Type B pancreatic cell (in vitro differentiated cells): ENCODE measurements at places on chromosomes 4 and X.

DNA sequence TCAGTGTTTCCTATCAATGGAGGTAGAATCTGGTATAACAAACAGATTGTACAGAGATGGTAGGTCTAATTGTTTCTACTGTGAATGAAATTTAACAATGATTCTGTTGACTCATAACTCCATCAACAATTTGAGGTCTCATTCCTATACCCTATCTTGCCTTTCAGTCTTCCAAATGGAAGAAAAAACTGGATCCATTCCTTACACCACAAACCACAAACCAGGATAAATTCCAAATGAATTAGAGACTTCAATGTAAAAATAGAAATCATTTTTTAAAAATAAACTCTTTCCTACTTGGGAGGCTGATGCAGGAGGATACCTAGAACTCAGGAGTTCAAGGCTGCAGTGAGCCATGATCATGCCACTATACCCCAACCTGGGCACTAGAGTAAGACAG lies 114.4 kb upstream of the WDR44 start:
- no peak for DNase-seq

- DNase-seq, result no peak
These were observed 251.7 kb downstream of the MAPK10 start for GRCh38 chr4:86108137-86108536.

DNA sequence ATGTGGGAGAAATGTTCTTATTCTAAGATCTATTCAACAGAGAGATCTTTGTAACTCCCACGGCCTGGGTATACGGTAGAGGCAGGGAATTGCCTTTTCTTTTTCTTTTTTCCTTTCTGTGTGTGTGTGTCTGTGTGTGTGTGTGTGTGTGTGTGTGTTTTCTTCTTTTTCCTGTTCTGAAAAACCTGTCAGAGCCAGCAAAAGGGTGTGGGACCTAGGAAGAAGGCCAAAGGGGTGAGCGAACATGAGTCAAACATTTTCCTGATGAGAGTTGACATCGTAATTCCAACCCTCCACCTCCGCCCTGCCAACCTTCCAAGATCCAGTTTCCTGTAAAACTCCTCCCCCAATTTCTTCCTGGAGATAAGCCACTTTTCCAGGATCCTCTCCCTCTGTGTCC lies 2.8 kb upstream of the CHIC2 start:
- no peak for DNase-seq

DNA sequence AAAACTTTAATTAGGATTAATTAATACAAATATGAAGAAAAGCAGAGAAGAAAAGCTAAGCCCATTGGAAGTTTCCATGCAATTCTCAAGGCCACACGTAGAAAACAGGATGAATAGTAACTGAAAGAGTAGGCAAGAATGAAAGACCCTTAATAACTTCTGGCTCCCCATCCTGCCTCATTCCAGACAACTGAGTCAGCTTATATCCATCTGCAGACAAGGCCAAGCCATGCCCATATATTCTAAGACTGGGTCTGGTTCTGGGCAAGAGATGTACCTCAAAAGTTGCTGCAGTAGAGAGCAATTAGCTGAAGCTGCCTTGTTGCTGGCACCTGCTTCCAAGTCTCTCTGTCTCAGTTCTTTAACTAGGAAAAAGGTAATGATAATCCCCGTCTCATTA lies 244.1 kb downstream of the GPC3 start:
- no peak for DNase-seq

DNA sequence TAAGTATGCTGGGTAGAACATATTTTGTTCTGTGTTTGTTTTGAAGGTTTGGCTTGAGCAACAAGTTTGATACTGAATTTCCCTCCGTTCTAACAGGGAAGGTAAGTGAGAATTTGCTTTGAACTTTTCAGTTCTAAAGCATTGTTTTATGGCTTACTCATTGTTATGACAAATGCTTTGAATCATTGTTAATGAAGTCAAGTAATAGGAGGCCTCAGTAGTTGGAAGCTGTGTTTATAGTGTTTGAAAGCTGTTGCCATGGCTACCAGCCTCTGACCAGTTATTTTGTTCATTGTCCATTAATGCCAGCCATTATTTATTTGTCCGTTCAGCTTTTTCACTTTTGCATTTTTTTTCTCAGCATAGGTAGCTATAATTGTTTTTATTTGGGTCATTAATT lies 14.4 kb downstream of the CHIC1 start:
- no peak for DNase-seq

- DNase-seq, result no peak
These were observed 64.2 kb upstream of the MSANTD1 start for GRCh38 chr4:3184725-3185124.

DNA sequence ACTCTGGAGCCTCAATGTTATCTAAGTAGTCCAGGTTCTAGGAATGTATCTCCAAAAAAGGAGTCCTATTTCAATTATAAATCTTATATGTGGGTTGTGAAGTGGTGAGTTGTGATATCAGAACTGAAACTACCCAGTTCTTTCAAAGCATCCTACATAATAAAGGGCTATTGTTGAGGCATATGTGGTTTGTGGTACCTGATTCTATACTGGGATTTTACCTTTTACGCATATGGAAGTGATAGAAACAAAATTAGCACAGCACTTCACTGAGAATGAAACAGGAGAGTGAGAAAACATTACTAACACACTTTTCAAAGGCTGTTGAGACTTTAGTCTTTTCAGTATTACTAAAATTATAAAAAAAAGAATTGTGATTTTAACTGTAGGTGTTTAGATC lies 417.7 kb upstream of the GALNT7 start:
- DNase-seq, result no peak

DNA sequence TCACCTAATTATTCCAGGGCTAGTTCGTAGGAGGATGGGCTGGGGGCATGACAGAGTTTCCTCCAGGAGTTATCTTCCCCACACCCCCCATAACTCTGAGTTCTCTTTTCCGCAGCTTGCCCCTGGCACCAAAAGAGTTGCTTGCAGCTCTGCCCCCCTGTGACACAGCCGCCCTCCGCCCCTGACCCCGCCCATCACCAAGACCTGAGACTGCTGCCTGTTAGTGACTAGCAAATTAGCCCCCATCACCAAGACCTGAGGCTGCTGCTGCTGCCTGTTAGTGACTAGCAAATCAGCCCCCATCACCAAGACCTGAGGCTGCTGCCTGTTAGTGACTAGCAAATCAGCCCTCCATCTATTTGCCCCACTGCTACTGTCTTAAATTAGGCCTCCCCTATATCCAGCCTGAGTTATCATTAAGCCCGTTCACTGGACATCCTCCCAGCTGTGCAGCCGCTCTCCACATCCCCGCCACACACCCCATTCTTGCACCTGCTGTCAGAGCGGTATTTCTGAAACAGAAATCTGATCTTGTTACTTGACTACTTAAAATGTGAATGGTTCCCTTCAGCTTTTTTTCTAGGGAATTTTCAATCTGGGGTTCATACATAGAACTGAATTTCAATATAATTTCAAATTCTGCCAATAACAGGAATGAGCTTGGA lies 1.5 kb upstream of the PAPSS1 start:
- DNase-seq, result no peak

- no peak for DNase-seq
These were observed 84.4 kb downstream of the PPARGC1A start for GRCh38 chr4:23805450-23805851.

DNA sequence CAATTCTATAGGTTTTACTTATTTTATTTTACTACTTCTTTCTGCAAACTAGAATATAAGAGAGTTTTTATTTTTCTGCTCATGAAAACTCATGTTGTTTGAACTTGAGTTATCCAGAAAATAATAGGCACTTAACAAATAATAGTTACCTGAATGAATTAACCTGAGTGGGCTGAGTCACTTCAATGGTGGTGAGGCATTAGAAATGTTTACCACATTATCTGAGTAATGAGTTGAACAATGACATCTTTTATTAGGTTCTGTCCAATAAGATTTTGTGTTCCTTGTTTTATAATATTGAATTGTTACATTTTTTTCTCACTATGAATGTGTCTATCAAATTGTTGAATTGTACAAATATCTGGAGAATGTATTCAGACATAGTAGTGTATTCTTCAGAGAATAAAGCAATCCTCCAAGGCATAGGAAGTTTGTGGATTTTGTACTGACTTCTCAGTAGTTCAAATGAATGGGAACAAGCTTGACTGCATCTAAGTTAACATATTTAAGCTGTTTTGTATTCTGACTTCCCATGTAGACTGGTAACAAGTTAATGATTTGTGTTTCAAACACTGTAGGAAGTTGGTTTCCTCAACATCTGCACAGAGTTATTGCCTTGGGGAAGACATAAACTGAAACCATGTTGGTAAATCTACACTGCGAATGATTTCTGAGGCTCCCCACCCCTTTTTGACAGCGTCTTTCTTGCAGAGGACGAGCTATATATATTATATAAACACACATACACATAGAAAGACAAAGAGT lies 1808.9 kb upstream of the TENM3 start:
- DNase-seq, result no peak

- no peak for DNase-seq
These were observed 86.0 kb upstream of the PGRMC2 start for GRCh38 chr4:128373628-128374027.

- no peak for DNase-seq
These were observed 935.0 kb upstream of the INTU start for GRCh38 chr4:126697748-126698147.

- no peak for DNase-seq
These were observed 130.5 kb downstream of the TENT5D start for GRCh38 chrX:80550722-80551121.

GRCh38 chr4:48645225-48645794 lies 134.8 kb downstream of the FRYL start:
- no peak for DNase-seq

DNA sequence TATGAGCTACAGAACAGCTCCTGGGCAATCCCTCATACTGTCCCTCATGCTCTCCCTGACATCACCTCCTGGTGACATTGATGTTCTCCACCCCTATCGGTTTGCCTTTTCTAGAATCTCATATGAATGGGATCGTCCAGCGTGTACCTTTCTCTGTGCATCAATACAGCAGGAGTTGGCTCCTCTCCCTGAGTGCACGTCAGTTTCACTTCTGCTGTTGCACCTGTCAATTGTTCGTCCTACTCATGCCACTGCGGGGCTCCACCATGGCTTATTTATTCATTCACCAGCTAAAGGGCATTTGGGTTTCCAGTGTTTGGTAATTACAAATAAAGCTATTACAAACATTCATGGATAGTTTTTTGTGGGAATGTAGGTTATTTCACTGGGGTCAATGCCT lies 269.1 kb upstream of the ZFP42 start:
- DNase-seq, result no peak

- DNase-seq, result no peak
These were observed 208.7 kb downstream of the CHIC2 start for GRCh38 chr4:53855581-53856250.

- no peak for DNase-seq
These were observed 120.5 kb downstream of the CAMK2D start for GRCh38 chr4:113641025-113641431.

GRCh38 chr4:87938746-87939145 lies 36.8 kb upstream of the SPP1 start:
- no peak for DNase-seq

DNA sequence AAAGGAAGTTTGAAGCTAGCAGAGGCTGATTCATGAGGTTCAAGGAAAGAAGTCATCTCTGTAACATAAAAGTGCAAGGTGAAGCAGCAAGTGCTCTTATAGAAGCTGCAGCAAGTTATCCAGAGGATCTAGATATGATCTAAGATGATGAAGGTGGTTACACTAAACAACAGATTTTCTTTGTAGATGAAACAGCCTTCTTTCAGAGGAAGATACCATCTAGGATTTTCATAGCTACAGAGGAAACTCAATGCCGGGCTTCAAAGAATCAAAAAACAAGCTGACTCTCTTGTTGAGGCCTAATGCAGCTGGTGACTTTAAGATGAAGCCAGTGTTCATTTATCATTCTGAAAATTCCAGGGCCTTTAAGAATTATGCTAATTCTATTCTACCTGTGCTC lies 28.8 kb downstream of the NR0B1 start:
- DNase-seq, result no peak

- no peak for DNase-seq
These were observed 193.4 kb downstream of the LRBA start for GRCh38 chr4:150821641-150822040.

GRCh38 chr4:40186665-40187014 lies 10.2 kb upstream of the RHOH start:
- no peak for DNase-seq

DNA sequence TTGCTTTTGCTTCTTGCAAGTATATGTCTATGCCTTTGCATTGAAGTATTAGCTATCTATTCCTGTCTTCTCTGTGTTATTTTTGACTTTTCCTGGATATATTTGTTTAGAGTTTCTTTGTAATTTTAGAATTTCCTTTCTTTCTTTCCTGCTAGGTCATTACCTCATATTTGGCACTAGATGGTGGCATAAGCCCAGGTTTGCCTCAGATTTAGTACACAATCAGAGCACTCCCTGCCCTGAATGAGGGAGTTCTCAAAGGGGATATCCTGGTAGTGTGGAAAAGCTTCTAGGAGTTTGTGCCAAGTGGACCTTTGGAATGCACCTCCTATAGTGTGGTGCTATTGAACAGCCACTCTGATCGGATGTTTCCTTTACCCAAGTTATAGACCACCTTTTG lies 181.6 kb downstream of the UGT8 start:
- DNase-seq, result no peak

GRCh38 chrX:25925946-25926345 lies 212.2 kb upstream of the MAGEB18 start:
- no peak for DNase-seq

DNA sequence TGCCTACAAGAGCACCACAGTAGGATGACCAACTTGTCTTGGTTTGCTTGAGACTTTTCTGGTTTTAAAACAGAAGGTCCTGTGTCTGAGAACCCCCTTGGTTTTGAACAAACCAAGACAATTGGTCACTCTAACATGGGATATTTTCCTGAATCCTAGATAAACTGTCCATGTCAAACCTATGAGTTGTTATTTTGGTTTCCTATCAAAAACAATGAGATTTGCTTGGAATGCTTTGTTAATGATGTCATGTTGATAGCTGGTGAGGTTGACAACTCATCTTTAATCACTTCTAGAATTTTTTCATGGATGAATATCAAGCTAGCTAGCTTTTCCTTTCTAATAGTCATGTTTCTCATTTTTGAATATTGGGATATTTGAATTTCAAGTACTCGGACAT lies 518.3 kb upstream of the ARX start:
- DNase-seq, result no peak

DNA sequence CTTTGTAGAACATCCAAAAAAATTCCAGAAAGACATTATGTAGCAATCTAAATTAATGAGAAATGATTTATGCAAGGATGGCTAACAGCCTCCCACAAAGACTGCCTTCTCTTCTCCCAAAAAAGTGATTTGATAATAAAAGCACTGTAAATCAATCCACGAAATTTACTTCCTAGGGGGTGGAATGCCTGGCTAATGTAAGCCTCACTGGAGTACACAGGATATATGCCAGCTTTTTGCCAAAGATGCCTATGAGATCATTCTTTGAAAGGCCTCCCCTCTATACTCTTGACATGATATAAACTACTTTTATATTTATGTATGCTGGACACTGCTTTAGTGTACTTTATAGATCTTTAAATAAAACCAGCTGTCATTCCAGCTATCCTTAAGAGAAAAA lies 211.1 kb downstream of the ADAMTS3 start:
- DNase-seq, result no peak

DNA sequence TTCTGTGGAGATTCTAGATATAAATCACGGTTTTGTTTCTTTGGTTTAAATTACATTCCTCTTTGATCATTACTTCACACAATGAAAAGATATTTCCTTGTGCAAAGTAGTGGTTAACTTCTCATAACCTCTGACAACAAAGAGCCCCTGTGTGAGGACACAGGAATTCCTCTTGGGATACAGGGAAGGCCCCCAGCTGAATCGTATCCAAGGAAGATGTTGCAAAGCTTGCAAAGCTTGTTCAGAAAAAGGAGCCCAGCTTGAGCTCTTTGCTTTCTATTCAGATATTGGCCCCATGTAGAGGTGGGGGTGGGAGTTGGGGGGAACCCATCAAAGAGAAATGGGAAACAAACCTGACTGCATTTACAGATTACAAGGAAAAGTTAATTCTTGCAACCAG lies 145.7 kb downstream of the RELL1 start:
- no peak for DNase-seq
